ENCODE measurements at places on chromosomes 13 and 19. TPM values are rescaled to one million over a fixed set of nuclear protein-coding genes. Genes with fewer than 3 reads are reported as not detected.

The PNMA8B gene
- total RNA-seq = not detected

The CYP2F1 gene
- total RNA-seq = not detected

The PTPRH gene
- total RNA-seq = 0.56 TPM

The MEIS3 gene
- 11.2 TPM for total RNA-seq

The ZNF835 gene
- total RNA-seq = not detected

The TLE5 gene
- total RNA-seq = 266 TPM

The SELENOV gene
- not detected for total RNA-seq

The RASAL3 gene
- total RNA-seq = not detected

The NLRP4 gene
- not detected for total RNA-seq

The HSH2D gene
- total RNA-seq = not detected

The C2CD4C gene
- 0.49 TPM for total RNA-seq

The ZNF793 gene
- total RNA-seq = not detected

The RFXAP gene
- 6.1 TPM for total RNA-seq

Data from MCF 10A (cell line).